ENCODE measurements at places on chromosomes 1 and 21.

- no peak for DNase-seq
Observed at GRCh38 chr1:53558739-53559315, 99.6 kb downstream of the DMRTB1 start.

- no peak for DNase-seq
Observed at GRCh38 chr1:54819195-54819536, 18.0 kb upstream of the TTC22 start.

DNA sequence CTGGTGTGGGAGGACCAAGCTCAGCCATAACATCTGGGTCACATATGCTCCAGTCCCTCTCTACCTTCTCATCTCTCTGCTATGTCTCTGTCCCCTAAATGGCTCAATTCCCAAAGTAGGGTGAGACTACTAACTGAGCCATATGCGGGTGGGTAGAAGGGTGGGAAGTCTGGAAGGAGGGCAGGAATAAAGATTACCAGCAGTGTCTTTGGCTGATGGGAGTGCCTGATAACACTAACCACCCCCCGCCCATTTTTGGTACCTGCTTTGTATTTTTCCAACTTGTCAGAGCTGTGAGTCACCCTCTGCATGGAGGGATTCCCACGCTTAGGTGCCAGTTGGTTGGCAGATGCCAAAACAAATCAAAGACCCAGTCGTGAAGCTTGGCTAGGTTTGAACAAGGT, 14.9 kb upstream of the SSBP3 start:
- DNase-seq = no peak

DNA sequence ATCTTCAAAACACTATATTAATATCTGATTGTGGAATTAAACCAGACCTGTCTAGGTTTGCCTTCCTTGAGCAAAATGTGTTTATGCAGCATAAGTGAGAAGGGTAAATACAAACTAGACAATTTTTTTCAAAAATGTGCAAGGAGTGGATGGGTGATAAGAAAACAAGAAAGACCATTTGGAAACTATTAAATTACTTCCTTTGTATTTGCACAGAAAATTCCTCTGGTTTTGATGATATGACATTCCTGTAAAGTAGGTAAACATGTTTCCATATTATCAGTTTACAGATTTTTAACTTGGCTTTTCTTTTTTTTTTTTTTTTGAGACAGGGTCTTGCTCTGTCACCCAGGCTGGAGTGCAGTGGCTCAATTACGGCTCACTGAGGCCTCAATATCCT, 24.8 kb upstream of the SLC30A1 start:
- DNase-seq = no peak

- DNase-seq = no peak
Observed at GRCh38 chr1:24325587-24326449, 6.7 kb downstream of the GRHL3 start.

DNA sequence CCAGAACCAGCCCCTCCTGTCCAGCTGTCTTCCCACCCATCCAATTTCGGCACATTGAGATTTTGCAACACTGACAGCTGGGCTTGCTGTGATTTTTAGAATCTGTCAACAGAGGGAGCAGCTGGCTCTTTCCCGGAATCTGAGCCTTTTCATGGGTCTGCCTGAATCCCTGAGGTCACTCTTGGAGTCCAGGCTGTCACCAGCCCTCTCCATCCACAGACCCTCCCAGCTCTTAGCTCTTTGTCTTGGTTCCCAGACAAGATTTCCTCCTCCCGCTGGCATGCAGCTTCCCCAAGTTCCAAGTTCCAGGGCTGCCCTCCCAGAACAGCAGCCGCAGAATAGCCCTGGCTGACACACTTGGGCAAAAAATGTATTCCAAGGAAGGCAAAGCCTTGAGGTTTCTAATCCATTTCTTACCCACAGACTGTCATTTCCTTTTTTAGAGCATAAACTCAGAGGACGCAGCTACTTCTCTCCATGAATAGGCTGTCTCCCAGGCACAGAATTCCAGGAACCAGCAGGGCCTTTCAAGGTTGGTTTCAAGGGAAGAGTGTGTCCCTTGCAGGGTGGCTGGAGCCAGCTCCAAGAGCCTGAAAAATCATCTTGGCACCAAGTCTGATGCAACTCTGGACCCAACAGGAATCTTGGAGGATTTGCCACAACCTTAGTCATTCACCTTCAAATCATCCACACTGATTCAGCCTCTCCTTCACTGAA, 7.1 kb upstream of the TMEM61 start:
- no peak for DNase-seq

DNA sequence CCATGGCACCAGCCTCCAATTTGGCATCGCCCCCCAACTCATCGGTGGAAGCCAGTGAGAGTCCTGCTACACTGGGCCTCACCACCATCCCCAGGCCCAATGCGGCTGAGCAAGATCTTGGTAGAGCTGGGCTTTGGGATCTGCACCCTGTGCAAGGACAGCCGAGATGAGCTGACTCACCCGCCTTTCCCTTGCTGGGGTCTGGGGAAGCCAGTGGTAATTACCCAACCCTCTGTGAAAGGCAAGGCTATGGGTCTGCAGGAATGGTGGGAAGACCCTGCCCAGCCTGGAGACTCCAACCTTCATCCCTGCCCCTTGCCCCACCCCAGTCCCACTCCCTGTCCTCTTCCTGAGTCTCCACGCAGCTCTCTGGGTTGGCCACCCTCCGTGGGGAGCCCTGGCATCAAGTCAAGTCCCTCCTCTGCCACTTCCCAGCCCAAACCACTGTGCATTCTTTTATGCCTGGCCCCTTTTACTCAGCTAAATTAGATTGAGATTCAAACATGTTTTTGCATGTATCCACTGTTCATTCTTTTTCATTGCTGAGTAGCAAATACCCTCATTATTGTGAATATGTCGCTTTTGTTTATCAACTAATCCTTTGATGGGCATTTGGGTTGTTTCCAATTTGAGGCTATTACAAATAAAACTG, 8.8 kb downstream of the SMCP start:
- no peak for DNase-seq

GRCh38 chr1:77354536-77354935, 72.7 kb downstream of the AK5 start:
- DNase-seq = no peak

DNA sequence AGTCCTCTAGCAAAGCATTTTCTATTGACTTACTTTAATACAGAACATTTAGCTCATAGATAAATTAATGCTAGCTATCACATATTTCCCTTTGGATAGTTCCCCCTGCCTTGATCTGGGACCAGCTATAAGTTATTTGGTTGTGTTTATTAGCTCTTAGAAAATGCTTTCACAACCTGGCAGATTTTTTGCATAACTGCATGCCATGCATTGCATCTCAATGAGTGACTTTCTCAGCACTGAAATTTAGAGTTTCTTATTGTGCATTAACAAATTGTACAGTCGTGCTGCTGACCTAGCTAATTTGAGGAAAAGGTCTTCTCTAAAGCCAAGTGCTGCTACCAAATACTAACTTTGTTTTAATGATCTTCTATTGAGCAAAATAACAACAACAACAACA, 164.8 kb downstream of the PLPPR5 start:
- no peak for DNase-seq

- DNase-seq = no peak
Observed at GRCh38 chr1:101167891-101168290, 68.9 kb upstream of the S1PR1 start.

DNA sequence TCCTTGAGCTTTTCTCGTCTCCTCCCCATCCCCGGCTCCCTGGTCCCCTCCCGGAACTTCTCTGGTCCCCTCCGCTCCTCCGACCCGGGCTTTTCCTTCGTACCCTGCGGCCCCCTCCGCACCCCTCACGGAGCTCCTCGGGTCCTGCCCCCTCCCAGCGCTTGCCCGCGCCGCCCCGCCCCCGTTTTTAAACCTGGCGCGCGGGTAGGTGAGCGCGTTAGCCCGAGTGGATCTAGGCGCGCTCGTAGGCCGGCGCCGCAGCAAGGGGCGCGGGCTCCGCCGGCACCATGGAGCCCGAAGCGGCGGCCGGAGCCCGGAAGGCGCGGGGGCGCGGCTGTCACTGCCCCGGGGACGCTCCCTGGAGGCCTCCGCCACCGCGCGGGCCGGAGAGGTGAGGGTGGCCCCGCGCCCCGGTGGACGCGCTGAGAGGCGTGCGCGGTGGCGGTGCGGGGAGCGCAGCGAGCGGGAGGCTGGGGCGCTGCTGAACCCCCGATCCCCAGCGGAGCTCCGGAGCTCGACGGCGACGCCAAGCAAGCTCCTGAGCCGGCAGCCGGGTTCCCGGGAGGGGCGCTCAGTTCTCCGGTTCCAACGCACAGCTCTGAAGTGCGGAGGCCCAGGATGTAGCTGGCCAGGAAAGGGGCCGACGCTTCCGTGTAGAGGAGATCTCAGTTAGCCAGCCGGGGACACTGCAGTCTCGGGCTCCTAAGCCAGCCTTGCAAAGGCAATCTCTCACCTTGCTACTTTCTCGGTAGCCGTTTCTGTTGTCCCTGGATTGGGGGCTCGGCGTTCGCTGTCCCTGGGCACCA, at the start of gene RIPPLY3:
TSS of gene RIPPLY3 (plus strand) at position 217 of the 806 bp plus-strand sequence. CDS start at position 288, 71 bp downstream.
- DNase-seq = peak; percentile 4

DNA sequence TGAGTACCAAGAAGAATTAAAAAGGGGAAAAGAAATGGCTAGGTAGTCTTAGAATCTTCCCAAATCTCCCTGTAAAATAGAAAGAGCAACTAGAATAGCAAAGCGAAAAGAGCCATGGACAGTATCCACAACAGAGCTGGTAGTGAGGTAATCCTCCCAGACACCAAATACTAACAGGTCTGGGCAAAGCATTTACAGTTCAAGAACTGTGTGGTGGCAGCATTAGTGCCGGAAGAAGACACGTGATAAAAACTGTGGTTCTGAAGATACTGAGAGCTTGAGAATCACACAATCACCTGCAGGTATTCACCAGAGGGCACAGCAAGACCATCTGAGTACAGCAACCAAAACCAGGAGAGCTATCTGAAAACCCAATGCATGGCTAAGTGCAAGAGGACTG, 31.8 kb upstream of the OLIG2 start:
- no peak for DNase-seq

GRCh38 chr1:204162494-204163074, 3.6 kb downstream of the REN start:
- peak; percentile 73 for DNase-seq

- no peak for DNase-seq
Observed at GRCh38 chr1:21605964-21606705, 63.0 kb downstream of the RAP1GAP start.

- DNase-seq = no peak
Observed at GRCh38 chr21:45850181-45850580, 131.4 kb upstream of the COL6A1 start.

Measured in stimulated activated naive CD4-positive, alpha-beta T cell (primary cell).